Cerebellar cortex (tissue), 1 donor: ENCODE measurements at places on chromosomes 2 and 18.

DNA sequence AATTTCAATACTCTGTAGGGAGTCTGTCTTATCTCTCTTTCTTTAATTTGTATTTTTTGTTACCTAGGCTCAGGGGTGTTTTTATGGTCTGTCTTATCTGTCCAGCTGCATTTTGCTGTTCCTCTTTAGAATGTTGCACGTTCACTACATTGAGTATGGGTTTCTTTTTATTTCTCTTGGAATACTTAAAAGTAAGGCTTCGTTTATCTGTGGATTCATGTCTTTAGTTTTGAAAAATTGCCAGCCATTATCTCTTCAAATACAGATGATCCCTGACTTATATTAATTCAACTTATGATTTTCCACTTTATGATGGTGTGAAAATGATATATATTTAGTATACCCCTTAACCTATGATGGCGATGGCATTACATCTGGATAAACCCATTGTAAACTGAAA lies 26.9 kb downstream of the CARF start:
- no peak for DNase-seq

DNA sequence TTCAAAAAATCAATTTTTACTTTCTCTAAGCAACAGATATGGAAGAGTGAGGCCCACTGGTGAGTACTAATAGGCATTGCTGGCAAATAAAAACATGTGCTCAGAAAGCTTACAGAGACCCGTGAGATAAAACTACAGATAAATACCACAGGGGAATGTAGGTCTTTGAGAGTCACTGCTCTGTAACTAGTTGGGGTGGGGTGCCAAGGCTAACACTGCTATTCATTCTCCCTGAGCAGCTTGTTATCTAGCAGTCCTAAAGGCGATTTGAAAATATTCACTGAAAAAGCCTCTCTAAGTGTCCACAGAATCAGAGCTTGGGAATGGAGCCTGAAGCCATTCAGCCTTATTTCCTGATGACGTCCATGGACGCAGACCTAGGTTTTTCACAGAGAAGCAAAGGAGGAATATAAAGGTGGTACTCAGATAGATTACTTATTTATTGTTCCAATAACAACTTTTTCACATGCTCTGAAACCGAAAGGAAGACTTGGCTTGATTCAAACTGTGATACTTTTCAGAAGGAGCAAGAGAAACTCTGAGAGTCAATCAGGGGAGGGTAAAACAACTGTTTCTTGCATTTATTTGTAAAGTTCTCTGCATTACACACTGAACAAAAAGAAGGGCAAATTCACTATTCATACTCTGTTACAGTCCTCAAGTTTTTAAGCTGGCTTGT lies 188.4 kb downstream of the PPP1R1C start:
- DNase-seq, result no peak

DNA sequence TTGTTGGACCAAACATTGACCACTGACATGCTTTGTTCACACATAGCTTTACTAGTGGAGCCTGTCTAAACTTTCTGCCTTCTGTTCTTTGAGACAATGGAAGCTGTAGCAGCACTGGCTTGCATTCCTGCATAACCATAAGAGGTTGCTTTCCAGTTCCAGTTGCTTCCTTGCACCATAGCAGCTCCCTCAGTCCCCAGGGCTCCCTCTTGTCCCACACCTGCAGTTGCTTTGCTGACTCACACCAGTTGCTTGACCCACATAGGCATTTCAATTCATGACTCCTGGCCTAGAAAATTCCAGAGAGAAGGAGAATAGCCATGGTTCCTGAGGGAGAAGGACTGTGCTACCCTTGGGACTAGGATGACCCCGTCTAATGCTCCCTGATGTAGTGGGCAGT lies 20.9 kb downstream of the SGPP2 start:
- no peak for DNase-seq

- peak; percentile 92 for DNase-seq
These were observed 459.5 kb downstream of the DLGAP1 start for GRCh38 chr18:3995476-3996102.

DNA sequence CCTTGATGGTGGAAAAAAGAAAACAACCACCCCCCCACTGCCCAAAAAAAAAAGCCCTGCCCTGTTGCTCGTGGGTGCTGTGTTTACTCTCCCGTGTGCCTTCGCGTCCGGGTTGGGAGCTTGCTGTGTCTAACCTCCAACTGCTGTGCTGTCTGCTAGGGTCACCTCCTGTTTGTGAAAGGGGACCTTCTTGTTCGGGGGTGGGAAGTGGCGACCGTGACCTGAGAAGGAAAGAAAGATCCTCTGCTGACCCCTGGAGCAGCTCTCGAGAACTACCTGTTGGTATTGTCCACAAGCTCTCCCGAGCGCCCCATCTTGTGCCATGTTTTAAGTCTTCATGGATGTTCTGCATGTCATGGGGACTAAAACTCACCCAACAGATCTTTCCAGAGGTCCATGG lies 28.0 kb downstream of the MAL start:
- DNase-seq, result no peak

GRCh38 chr2:236980961-236981360 lies 104.7 kb upstream of the COPS8 start:
- no peak for DNase-seq

DNA sequence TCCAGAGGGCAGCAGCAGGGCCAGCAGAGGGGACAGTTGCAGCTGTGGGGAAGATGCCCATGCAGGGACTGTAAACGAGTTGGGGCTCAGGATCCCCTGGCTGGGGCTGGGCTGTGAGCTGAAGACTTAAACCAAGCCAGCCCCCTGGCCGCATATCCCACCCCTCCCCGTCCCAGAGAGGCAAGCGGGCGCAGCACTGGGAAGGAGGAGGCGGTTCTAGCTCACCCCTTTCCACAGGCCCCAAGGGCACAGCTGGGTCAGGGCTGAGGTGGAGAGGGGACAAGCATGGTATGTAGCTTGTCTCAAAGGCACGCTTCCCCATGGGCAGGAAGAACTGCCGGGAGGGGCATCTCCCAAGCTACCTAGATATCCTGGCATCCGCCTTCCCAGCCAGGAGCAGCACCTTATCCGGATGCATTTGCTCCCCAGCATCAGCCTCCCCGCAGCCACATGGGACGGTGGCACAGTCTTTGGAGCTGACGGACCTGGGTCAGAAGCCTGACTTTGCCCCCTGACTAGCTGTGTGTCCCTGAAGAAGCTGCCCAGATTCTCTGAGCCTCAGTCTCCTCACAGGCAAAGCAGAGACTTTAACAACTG lies 75.9 kb downstream of the TFCP2L1 start:
- DNase-seq, result no peak

DNA sequence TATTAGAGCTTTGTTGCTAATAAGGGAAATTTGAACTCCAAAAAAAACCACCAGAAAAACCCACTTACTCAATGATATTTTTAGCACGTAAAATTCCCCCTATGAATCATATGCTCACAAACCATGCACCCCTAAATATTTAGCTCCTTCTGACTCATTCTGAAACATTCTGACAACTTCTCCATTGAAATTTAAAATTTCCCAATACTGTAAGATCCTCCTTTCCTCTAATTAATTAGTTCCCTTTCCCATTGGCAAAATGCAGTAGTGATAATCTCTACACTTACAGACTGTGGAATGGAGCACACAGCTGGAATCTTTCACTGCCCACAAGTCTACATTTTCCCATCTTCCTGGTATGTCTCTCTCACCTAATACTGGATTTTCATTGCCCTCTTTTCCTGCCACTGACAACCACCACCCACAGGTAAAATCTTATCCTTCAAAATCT lies 215.8 kb upstream of the ACVR2A start:
- DNase-seq, result no peak

DNA sequence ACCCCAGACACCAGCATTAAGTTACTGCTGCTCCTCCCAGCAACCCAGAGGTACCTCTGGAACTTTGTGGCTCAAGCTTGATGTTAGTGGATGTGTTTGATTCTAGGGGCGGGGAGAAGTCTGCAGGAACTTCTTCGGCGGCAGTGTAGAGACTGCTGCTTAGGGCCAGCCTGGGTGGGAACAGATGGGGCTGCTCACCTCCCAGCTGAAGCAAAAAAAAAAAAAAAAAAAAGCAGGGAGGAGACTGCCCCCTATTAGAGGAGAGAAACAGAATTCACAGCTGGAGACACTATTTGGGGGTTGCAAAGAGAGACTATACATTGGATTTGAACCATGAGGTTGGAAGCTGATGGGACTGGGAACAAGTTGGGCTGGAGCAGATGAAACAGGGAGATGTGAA lies 28.6 kb upstream of the FAM136A start:
- no peak for DNase-seq

DNA sequence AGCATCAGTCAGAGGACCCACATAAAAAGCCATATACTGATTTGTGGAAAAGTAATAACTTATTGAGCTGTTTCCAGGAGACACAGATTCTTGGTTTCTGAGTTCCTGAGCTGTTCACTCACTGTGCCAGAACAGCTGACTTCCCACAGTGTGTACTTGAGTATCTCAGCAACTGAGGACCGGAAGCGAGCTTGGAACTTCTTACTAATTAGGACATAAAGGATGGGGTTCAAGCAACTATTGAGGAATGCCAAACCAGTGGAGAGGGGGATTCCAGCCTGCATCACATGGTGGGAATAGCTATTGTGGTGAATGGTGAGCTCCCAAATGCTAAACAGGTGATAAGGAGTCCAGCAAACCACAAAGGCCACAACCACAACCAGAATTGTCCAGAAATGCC lies 16.4 kb downstream of the EEF1B2 start:
- no peak for DNase-seq

DNA sequence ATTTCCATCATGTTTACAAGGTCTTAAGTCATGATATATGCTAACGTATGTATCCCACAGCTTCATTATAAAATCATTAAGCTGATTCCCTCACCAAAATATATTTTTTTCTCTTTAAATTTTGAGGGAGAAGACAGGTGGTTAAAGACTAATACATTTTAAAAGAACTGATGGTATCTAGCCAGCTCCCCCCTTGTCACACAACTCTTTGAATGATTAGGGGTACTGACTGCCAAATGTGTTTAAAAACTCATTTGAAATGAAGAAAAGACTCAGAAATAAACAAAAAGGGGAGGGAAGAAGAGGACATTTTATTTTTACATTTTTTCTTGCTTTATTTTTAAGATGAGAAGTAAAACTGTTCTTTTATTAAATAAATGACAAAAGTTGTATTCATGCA lies 805.3 kb downstream of the SATB2 start:
- DNase-seq, result no peak

GRCh38 chr2:193701484-193701883 lies 1506.8 kb upstream of the TMEFF2 start:
- DNase-seq, result no peak

DNA sequence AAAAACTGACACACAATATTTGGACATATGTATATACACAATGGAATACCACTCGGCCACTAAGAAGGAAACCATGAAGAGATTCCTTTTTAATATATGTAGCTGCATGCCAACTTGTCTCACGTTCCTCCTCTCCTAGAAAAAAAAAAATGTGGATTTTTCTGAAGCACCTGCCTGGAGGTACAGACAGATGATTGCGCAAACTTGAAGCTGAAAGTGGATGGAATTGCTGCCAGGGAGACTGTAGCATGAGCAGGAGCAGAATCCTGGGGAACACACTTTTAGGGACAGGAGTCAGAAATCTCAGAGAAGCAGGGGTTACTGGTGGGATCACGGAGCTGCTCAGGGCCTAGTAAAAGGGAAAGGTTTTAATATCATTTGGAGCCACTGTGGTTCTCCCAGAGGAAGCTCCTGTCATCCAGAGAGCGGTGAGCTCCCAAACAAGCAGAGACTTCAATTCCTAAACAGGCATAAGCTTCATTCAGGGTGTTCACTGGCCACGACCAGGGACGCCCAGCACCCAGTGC lies 640 bp upstream of the SPR start:
- DNase-seq, result no peak

- DNase-seq, result no peak
These were observed 26.1 kb downstream of the GAD1 start for GRCh38 chr2:170842785-170843184.

GRCh38 chr18:60096428-60096827 lies 196.6 kb downstream of the PMAIP1 start:
- no peak for DNase-seq
